ENCODE measurements at places on chromosomes 12 and 14.
A peak's percentile ranks its signal among the peaks of the same experiment; 100 is the strongest.

DNA sequence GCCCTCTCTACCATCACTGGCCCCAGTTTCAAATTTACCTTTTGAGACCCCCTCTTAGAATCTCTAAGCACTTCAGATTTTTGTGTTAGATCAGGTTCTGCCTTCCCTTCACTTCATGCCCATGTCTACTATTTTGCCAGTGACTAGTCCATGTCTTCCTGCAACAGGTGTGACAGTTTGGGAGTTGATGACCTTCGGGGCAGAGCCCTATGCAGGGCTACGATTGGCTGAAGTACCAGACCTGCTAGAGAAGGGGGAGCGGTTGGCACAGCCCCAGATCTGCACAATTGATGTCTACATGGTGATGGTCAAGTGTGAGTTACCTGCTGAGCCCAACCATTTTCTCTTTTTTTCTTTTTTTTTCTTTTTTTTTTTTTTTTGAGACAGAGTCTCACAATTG lies 5.8 kb upstream of the PA2G4 start:
- DNase-seq, result no peak

- no peak for DNase-seq
Observed at GRCh38 chr12:109555431-109556315, 17.6 kb downstream of the MMAB start.

DNA sequence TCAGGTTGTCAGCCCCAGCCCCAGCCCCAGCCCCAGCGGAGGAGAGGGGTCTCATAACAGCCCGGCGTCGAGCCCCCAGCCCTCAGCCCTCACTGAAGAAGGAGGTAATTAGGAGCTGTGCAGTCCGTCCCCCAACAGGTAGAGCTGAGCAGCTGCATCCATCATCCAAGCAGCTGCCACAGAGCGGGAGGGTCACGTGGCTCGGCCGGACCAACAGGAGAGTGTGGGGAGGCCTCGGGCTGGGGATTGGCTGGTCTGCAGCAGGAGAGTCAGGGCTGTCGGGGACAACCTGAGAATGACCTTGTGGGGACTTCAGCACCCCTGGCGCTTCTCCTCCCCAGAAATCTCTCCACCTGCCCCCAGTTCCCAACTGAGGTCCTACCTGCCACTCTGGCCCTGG lies 29.6 kb downstream of the SMUG1 start:
- DNase-seq, result no peak

- DNase-seq, result peak; percentile 26
Observed at GRCh38 chr14:61320806-61321384, 484 bp upstream of the PRKCH start.

GRCh38 chr12:86744547-86745212 lies 488.5 kb upstream of the MGAT4C start:
- DNase-seq, result no peak

DNA sequence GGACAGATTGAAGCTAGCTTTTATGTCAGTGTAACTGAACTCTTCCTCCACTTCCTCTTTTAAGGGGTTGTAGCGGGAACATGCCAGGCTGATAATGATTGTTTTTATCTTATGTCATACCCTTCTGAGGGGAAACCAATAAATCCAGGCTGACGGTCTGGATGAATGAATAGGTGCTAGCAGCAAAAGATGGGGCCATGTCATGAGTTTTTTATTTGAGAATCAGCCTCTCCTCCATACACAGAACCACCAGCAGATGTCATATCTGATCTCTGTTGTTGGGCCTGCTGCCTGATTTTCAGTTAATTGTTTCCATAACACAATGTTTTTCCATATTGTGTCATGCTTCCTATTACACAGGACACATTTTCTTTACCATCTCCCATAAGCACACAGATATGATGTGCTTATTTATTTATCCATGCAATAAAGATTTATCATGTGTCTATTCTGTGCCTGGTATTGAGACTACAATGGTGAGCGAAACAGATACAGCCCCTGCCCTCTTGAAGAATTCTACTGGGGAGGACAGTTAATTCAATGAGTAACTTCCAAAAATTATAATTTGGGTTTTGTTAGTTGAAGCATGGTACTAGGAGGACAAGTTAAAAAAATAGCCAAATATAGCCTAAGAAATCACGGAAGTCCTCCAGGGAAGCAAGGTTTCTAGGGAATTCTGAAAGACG lies 33.6 kb upstream of the CRY1 start:
- DNase-seq, result peak; percentile 64

DNA sequence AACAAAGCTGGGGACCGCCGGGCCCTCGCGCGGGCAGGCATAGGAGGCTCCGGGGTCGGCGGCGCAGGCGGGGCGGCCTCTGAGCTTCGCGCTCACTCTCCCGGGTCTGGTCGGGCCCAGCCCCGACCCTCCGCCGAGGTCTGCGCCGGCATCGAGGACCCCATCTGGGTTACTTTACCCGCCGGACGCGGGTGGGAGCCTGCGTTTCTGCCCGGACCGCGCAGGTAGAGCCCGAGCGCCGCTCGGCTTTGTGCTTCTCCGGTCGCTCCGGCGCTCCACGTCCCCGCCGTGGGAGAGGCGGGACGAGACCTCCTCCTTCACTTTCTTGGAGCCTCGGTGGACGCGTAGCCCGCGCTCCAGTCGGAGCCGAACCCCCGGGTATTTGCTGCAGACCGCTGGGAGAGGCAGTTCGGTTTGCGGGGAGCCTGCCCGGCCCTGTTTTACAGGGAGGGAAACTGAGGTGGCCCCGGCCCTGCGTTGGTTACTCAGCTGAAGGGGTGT lies 63.2 kb downstream of the FBXL14 start:
- peak; percentile 31 for DNase-seq

DNA sequence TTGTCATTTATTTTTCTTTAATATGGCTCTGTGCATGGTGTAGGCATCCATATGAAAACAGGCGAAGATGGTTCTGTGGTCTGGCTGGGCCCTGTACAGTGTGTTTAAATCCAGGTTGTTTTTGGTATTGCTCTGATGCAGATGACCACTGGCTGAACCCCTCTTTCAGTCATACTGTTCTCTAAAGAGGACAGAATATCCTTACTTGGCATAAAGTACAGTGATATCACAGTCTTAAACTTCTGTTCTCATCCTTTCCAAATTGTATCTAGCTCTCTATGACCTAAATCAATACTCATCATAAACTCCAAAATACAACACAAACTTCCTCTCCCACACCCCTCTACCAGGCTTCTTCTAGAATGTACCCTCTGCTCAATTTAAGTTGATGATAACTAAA lies 252.7 kb upstream of the FAR2 start:
- DNase-seq, result peak; percentile 82

DNA sequence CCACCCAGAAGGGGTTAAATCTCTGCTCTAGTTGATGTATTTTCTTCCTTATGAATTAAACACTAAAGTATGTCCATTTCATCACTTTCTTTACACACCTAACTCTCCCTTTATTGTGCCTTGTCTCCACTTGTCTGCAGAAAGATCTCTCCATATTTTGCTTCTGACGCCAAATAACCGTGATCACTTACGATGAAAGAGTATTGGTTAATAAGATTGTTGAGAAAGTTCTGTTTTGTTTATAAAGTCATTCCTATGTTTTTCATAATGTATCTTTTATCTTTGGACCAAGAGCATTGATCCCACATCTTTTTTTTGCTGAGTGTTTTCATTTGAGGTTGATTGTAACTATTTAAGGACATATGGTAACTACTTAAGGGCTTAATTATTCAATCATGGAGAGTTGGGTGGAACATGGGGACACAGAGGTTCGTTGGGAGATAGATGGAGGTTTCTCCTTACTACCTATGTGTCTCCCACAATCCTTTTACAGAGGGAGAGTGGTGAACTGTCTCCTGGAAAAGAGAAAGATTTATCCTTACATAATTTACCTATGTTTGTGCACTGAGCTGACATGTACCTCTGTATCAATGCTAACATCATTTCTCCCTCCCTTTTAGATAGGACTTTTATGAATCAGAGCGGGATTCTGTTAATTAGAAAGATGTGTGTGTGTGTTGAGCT lies 120.7 kb upstream of the SLC38A2 start:
- DNase-seq, result no peak

GRCh38 chr12:92341065-92341668 lies 195.5 kb upstream of the BTG1 start:
- DNase-seq, result no peak

DNA sequence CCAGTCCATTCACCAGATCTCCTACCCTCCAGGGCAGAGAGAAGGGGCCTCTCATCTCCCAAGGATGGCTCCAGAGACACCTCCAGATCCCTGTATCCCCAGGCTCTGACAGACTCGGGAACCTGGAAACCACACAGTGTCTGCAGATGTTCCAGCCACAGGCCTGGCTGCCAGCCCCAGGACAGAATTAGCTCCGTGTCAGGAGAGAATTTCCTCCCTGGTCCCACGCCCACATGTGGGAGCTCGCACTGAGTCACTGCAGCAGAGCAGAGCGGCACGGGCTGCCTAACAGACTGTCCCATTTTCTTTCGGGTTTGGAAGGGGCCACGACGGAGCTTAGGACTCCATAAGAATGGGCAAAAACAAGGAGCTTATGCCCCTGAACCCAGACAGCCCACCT lies 33.6 kb downstream of the CMKLR1 start:
- DNase-seq, result peak; percentile 94

DNA sequence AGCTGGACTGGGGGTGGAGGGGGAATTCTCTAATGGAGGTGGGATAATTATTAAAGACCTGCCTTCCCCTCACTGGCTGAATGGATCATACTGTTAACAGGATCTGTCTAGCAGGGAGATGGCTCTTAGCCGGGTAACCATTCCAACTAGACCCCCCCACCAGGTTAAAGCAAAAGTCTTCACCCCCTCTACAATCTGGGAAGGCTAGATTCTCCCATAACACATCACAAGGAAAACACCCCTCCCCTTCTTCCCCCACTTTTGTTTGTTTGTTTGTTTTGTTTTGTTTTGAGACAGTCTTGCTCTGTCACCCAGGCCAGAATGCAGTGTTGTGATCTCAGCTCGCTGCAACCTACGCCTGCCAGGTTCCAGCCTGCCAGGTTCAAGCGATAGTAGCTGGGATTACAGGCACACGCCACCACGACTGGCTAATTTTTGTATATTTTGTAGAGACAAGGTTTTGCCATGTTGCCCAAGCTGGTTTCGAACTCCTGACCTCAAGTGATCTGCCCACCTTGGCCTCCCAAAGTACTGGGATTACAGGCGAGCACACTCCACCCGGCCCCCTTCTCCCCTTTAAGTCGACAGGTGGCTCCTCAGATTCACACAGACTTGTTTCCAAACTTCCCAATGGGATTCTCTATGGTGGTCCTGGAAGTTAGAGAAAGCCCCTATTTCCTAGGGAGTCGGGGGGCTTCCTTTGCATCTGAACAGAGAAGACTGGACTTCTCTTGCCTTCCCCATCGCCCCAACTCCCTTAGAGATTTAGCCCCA lies 3.5 kb upstream of the BAZ2A start:
- DNase-seq, result peak; percentile 16

GRCh38 chr12:101792046-101792931 lies 38.5 kb downstream of the GNPTAB start:
- DNase-seq, result no peak

DNA sequence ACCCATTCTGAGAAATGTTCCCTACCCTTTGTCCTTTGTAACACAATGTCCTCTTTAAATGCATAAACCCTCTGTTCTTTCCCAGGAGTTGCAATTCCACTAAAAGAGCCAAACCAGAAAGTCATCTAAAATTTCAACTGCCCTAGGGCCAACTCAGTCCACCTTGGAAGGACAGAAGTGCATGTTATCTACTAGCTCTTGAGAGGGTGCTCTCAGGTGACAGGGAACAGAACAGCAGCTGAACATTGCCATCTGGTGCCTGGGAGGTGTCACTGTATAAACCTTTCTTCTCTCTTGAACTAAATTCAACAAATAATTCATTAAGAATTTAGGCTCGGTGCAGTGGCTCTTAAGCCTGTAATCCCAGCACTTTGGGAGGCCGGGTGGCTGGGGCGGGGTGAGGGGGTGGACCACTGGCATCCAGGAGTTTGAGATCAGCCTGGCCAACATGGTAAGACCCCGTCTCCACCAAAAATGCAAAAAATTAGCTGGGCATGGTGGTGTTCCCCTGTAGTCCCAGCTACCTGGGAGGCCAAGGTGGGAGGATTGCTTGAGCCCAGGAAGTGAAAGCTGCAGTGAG lies 10.3 kb upstream of the FERMT2 start:
- peak; percentile 35 for DNase-seq

DNA sequence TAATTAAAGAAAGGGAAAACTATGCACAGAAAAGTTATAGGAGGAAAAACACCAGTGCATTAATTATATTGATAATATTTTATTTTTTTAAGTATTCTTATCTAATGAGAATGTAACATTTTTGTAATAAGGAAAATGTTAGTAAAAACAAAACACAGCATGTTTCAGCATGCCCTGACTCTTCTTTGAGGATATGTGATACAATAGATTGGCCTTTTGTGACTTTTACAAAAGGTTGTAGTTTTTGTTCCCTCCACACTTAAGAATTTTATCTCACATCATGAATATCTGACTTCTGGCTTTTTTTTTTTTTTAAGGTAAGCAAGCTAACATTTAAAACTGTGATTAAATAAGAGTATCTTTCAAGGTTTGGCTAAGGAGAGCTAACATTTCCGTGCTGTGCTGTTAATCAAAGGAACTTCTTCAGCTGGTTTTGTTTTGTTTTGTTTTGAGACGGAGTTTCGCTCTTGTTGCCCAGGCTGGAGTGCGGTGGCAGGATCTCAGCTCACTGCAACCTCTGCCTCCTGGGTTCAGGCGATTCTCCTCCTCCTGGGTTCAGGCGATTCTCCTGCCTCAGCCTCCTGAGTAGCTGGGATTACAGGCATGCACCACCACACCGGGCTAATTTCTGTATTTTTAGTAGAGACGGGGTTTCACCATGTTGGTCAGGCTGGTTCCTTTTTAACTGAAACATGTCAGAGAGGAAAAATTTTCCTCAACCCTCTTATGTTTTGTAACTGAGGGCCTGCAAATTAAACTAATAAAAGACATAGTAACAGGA lies 30.8 kb upstream of the RESF1 start:
- no peak for DNase-seq
